ENCODE measurements at places on chromosomes 2 and 18.
A peak's percentile ranks its signal among the peaks of the same experiment; 100 is the strongest.

DNA sequence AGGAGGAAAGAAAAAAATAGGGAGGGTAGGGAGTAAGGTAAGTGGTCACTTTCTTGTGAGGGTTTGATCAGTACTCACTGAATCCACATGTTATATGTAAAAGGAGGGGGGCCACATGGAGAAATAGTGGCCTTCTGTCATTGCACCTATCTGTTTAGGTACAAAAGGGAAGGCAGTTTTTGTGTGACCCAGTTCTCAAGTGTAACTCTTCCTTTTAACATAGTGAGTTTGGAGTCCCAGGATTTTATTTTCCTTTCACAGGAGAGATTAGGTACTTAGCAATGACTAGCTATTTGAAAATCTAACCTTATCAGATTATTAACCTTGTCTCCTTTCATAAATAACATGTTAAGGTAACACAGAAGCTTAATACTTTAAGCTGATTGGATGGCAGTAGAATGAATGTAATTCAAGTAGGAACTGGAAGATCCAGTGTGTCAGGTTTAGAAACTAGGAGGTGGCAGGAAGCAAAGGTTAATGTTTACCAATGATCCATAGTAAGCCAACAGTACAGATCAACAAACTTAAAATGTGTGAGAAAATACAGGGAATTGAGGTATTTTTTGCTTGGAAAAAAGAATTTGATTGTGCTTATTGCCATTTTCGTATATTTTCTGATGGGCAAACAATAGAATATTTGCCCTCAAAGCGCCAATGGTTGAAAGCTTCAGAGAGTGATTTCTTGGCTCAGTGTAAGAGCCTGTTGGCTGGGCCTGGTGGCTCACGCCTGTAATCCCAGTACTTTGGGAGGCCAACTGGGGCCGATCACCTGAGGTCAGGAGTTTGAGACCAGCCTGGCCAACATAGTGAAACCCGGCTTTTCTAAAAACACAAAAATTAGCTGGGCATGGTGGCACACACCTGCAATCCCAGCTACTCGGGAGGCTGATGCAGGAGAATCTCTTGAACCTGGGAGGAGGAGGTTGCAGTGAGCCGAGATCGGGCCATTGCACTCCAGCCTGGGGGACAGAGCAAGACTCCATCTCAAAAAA is 11.3 kb downstream of the HNMT start:
- DNase-seq, result no peak

DNA sequence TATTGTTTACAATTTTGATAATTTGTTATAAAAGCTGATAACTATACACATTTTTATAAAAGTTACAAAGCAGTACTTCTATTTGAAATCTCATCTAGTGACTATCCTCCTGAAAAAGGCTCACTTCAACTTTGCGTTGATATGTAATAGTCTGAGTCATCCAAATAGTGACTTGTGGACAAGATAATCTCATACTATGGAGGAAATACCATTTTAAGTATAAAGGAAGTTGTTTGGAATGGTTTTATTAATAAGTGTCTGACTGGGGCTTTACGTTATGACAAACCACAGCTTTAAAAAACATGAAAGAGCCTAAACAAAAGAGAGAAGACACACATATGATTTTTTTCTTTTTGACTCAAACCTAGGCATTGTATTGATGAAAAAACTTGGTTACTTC is 272.3 kb upstream of the COL3A1 start:
- DNase-seq, result no peak

DNA sequence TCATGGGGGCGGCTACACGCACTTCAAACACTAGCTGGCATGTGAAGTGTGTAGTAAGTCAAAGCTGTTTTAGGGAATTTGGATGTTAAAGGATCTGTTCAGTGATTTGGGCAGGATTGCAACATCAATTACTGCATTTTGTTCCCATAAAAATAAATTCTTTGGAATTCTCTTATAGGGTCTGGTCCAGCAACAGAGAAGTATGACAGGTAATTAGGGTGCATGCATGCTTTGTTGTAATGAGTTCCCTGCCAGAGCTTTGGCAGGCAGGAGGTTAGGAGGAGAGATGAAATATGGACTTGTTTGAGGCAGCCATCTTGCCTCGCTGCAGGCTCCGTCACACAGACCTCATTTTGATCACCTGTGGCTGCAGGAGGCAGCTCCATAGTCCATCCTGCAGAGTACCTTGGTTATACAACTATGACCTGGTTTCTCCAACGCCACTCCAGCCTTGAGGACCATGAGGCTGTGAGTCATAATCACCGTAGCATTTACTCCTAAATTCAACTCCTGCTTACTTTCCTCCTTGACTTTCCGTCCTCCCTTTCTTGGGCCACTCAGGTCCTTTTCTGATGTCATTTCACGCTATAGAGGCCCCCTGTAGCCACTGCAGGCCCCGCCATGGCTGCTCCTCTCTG is 26.5 kb upstream of the EML4 start:
- DNase-seq, result peak; percentile 52

DNA sequence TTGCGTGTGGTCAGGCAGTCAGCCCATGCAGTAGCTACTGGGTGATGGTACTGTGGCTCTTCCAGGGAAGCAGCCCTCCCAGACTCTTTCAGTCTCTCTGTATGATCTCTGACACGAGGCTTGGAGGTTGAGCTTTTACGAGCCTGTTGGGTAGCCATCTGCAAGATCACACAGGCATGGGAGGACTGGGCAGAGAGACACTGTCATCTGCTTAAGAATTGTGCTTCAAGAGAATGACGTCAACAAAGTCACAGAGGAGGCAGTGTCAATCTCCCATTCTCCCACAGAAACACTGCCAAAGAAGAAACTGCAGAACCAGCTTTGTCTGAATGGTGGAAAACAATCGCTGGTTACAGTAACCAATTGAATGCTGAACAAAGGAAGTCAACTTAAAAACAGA is 78.4 kb upstream of the MC2R start:
- no peak for DNase-seq

GRCh38 chr2:49754381-49754780 is 600.1 kb upstream of the FSHR start:
- no peak for DNase-seq
